ENCODE measurements at places on chromosomes 16 and 17. TPM values are rescaled to one million over a fixed set of nuclear protein-coding genes. Genes with fewer than 3 reads are reported as not detected.

DNA sequence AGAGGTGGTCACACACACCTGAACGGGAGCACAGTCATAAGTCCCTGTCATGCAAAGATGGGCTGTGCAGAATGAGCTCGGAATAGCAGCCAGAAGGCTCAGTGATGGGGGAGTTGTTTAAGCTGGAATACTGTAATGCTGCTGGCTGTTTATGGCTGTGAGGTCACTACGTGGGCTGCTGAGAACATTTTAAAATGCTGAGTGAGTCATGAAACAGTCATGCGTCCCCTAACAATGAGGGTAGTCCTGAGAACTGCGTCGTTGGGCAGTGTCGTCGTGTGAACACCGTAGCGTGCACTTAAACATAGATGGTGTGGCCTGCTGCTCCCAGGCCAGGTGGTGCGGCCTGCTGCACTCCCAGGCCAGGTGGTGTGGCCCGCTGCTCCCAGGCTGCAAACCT, 39.7 kb downstream of the TBCD start:
- DNase-seq, result no peak

GRCh38 chr17:44933824-44934744, 13.5 kb downstream of the KIF18B start:
- no peak for DNase-seq

The C16orf92 gene
- total RNA-seq, result not detected

DNA sequence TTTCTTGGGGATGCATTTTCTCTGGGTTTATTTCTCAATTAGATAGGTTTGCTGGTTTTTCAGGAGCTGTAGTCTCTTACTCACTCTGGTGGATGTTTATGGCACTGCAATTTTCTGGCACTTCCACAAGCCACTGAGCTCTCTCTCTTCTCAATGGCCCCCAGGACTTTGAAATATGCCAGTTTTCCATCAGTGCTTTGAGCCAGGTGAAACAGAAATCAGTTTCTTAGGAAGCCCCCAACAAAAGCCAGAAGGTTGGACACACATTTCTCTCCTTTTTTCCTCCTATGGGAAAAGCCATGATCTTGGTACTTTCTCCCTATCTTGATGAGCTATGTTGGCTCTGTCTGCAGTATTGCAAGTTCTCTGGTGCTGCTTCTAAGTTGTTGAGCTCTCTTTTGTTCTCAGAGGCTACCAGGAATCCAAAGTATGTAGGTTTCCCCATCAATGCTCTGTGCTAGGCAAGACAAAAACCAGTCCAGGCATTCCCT, 90.7 kb upstream of the SMIM36 start:
- DNase-seq, result no peak

The NT5C3B gene
- 165 TPM for total RNA-seq

The RHBDL3 gene
- 124 TPM for total RNA-seq

The RPRML gene
- total RNA-seq, result 4.5 TPM

DNA sequence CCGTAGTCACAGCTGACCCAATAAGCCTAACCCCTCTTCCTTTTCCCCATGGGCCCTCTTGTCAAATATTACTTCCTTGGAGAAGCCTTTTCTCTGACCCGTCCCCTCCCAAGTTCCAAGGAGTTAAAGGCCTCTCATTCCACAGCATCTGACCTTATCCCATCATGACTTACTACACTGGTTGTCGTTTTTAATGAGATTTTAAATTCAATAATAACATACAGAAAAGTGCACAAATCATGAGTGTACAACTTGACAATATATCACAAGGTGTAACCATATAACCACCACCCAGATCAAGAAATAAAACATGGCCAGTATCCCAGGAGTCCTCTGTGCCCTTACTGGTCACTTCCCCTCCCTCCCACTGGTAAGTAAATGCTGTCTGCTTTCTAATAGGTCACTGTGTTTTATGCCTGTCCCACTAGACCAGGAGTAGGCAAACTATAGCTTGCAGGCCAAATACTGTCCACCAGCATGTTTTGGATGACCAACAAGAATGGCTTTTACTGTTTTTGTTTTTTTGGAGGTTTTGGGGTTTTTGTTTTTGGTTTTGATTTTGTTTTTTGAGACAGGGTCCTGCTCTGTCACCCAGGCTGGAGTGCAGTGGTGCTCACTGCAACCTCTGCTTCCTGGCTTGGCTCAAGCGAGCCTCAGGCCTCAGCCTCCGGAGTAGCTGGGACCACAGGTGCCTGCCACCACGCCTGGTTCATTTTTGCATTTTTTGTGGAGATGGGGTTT, 1.2 kb upstream of the FDXR start:
- DNase-seq, result no peak

The TLCD1 gene
- 8.2 TPM for total RNA-seq

The ABCA8 gene
- not detected for total RNA-seq

DNA sequence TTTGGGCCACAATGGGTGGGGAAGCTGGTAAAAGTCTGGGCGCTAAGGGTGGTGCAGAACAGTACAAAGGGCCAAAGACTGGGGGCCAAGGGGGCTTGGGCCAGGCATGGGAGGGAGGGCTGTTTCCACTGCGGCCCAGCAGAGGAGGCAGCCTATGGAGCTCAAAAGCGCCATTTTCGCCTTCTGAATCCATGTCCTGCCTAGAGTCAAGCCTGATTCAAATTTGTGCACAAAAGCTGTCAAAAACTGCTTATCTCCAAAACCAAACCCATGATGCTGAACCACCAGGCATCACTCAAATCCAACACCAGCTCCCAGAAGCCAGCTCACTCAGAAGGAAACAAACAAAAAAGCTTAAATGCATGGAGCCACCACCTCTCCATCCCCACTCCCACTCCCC, 16.0 kb downstream of the COG7 start:
- no peak for DNase-seq

DNA sequence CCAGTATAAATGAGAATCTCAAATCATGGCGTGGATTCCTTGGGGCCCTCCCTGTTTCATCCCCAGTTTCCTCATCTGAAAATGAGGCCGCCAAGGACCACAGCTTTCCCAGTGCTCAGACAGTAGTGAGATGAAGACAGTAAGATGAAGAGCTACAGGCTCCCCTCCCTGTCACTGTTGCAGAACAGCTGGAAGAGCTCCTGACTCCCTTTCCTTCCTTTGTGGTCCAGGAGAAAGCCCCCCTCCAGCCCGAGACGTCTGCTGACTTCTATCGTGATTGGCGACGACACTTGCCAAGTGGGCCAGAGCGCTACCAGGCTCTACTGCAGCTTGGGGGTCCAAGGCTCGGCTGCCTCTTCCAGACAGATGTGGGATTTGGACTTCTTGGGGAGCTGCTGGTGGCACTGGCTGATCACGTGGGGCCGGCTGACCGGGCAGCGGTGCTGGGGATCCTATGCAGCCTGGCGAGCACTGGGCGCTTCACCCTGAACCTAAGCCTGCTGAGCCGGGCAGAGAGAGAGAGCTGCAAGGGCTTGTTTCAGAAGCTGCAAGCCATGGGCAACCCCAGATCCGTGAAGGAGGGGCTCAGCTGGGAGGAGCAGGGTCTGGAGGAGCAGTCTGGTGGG, 3.0 kb upstream of the EFTUD2 start:
- no peak for DNase-seq

- DNase-seq, result no peak
Observed at GRCh38 chr17:67359960-67360791, 6.2 kb downstream of the PSMD12 start.

The ACE gene
- total RNA-seq, result 3.7 TPM

The IGFALS gene
- total RNA-seq, result 0.39 TPM

GRCh38 chr17:77429969-77430752, 289.4 kb downstream of the SEC14L1 start:
- peak; percentile 93 for DNase-seq

DNA sequence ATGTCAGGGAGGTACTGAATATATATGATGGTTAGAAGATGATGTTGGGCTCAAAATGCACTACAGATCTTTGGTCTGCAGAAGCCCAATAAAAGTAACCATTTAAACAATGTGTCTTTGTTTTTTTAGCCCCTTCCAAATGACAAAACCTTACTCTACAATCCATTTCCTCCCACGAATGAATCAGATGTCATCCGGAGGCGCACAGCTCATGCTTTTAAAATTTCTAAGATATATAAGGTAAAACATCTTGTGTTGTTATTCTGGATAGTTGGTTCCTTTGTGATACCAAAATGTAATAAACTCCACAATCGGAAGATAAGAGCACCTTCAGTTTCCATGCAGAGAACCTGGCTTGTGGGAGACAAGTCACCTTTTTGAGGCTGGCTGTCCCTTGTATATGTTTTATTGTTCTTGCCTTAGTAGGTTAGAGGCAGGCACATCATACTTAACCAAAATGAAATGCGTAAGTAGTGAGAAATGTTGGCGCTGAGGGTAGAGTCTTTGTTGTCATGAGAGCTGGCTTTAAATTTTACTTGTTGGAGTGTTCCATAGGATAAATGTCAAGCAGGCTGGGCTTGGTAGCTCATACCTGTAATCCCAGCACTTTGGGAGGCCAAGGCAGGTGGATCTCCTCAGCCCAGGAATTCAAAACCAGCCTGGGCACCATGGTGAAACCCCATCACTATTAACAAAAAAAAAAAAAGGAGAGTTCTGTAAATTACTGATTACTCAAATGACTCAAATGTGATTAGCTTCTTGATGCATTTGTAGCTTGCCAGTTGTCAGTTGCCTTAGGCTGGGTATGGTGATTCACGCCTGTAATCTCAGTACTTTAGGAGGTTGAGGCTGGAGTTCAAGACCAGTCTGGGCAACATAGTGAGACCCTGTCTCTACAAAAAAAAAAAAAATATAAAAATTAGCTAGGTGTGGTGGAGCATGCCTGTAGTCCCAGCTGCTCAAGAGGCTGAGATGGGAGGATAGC, 19.7 kb upstream of the SNTB2 start:
- DNase-seq, result no peak

The ARL4D gene
- 100 TPM for total RNA-seq

GRCh38 chr16:9176547-9177418, 85.3 kb downstream of the HAPSTR1 start:
- DNase-seq, result no peak

DNA sequence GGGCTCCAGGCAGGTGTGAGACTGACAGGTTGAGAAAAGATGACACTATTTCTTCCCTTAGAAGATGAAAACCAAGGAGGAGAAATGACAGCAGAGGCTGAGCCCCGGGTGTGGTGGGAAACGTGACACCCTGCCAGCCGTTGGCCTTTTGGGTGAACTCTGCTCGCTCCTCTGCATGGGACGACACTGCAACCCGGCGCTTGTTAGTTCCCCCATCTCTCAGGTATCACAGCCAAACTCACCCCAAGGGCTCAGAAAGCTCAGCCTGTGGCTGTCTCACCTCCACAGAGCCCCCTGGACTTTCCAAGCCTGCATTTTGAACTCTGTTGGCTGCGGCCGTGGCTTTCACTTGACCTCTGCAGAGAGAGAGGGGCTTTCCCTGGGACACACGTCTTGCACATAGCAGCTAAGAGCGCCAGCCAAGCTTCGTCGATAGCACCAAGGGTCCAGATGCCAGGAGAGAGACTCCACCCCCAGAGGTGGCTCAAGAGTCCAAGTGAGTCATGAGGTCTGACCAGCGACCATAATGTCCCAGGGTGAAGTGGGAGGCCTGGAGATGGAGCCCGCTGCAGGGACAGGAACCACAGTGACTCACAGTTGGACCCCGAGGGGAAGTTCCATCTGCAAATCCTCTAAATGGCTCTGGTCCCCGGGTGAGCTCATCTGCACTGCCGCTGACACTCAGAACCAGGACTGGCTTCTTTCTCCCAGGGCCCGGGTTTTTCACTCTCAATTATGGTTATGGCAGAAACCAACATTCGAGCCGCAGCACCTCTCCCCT, 301.9 kb downstream of the SOX9 start:
- no peak for DNase-seq

GRCh38 chr16:47488051-47488450, 26.9 kb downstream of the PHKB start:
- no peak for DNase-seq

- DNase-seq, result no peak
Observed at GRCh38 chr16:622920-623280, 7.9 kb upstream of the WFIKKN1 start.

The OR3A3 gene
- not detected for total RNA-seq

DNA sequence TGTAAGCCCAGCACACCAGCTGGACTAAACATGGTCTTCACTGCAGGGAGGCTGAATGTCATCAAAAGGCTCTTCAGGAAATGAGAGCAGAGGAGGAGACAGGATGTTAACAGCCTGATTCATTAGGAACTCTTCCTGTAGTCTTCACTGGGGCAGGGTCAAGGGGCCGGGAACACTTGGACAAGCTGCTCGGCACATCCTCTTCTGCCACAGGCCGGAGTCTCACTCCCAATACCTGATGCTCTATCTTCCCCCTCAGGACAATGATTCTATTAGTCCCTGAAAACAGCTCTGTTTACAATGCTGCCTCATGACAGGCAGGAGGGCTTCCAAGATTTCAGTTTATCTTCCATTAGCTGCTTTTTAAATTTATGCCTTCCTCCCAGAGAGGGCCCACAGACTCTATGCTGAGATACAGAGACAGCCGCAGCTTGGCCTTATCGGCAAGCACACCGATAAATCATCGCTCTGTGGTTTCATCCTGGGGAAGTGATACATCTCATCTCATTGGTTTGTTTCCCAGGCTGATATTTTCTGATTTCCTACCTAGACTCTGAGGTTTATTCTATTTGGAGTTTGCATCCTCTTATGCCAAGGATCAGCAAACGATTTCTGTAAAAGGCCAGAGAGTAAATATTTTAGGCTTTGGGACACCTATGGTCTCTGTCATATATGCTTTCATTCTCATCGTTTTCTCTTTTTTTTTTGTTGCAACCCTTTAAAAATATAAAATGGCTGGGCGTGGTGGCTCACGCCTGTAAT, 214.0 kb upstream of the ASIC2 start:
- no peak for DNase-seq
